ENCODE measurements at places on chromosomes 1 and 21.

GRCh38 chr1:112296908-112297307 lies 99.1 kb upstream of the CTTNBP2NL start:
- DNase-seq = no peak

DNA sequence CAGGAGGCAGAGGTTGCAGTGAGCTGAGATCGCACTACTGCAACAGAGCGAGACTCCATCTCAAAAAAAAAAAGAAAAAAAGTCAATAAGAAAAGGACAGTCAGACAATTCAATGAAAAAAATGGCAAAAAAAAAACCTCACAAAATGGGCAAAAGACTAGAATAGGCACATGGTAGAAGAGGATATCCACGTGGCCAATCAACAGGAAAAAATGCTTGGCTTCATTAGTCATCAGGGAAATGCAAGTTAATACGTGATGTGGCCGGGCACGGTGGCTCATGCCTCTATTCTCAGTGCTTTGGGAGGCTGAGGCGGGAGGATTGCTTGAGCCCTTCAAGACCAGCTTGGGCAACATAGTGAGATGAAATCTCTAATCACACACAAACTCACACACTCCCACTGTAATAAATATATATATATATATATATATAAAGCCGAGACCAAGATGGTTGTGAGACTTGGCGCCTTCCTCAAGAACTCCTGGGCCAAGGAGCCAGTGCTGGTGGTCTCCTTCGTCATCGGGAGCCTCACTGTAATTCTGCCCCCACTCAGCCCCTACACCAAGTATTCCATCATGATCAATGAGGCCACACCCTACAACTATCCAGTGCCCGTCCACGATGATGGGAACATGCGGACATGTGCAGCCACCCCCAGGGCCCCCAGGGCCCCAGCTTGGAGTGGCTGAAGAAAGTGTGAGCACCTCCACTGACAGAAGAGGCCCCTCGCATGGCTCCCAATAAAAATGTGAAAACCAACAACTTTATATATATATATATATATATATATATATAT lies 22.9 kb upstream of the LEFTY2 start:
- no peak for DNase-seq

GRCh38 chr1:44442791-44443190 lies 37.7 kb downstream of the RNF220 start:
- DNase-seq = no peak

DNA sequence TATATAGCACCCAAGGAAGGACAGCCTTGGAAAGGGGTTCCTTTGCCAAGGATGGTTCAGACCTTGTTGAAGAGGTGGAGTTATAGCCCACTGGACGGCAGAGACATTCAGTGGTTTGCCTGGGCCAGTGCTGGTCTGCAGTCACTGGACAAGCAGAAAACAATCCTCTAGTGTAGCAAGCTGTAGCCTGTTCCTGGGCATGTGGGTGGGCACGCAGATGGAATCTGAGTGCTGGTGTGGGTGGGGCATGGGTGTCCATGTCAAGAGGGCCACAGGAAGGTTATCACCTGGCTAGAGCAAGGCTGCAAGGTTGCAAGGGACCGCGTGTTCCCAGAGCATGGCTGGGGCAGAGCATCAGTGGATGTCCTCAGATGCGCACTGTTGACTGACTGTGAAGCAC lies 244.7 kb downstream of the PTPRU start:
- no peak for DNase-seq

DNA sequence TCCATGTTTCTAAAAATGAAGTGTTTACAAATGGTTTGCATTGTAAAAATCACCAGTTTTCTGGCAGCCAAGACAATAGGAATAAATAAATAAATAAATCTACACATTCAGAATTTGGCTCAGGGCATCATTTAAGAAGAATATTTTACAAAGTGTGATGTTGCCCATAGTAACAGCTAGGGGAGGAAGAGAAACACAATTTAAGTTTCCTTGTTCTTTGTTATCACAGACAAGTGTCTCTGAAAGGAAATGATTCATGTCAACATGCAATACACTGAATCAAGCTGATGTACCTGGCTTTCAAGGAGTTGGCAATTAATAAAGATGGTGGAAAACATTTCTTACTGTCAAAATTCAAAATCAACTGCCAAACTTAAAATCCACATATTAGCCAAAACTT lies 74.7 kb downstream of the LHX8 start:
- DNase-seq = no peak

- no peak for DNase-seq
These were observed 137.7 kb downstream of the RUNX1 start for GRCh38 chr21:34911360-34911759.

- no peak for DNase-seq
These were observed 34.3 kb downstream of the FAM78B start for GRCh38 chr1:166132496-166132895.

GRCh38 chr1:152747831-152748230 lies 10.0 kb upstream of the KPRP start:
- no peak for DNase-seq

GRCh38 chr1:60848583-60849188 lies 233.7 kb upstream of the NFIA start:
- no peak for DNase-seq

DNA sequence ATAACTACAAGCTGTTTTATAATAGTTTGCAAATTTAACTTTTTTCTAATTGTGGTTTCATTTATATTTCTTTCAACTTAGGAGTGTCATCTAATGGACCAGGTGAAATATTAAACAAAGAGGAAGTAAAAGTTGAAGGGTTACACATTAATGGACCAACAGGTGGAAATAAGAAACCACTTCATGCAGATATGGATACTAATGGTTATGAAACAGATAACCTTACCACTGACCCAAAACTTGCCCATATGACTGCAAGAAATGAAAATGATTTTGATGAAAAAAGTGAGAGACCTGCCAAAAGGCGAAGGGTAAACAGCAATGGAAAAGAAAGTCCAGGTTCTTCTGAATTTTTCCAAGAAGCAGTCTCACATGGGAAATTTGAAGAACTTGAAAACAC lies 59.7 kb downstream of the MIER1 start:
- no peak for DNase-seq

- no peak for DNase-seq
These were observed 8.8 kb upstream of the FAM20B start for GRCh38 chr1:179016706-179017382.

DNA sequence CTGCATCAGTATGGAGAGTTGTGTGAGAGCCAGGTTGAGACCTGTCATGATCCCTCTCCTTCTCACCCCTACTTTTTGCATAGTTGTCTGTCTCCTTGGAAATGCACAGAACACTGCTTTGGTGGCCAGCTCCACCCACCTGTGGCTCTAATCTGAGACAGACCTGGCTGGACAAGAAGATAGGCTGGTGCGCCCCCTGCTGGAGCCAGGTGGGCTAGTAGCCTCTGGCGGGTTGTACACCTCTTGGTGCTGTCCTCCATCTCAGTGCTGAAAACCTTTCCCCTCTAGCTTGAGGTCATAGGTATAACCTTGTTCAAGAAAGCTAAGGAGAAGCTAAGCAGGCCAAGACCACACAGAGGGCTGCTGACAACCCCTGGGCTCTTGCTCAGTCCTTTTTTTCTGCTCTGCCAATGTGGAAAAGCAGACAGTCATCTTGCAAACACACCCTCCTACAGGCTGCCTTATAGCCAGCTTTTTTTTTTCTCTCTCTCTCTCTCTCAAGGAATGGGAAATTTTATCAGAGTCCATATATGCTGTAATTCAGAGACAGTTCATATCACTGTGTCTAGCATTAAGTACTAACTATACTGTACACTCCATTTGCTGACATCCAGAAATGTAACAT lies 58.8 kb upstream of the SPATA6 start:
- DNase-seq = no peak

- no peak for DNase-seq
These were observed 54.0 kb downstream of the ZNF281 start for GRCh38 chr1:200355801-200356200.

- DNase-seq = no peak
These were observed 40.1 kb downstream of the DNM3 start for GRCh38 chr1:171881442-171881841.

DNA sequence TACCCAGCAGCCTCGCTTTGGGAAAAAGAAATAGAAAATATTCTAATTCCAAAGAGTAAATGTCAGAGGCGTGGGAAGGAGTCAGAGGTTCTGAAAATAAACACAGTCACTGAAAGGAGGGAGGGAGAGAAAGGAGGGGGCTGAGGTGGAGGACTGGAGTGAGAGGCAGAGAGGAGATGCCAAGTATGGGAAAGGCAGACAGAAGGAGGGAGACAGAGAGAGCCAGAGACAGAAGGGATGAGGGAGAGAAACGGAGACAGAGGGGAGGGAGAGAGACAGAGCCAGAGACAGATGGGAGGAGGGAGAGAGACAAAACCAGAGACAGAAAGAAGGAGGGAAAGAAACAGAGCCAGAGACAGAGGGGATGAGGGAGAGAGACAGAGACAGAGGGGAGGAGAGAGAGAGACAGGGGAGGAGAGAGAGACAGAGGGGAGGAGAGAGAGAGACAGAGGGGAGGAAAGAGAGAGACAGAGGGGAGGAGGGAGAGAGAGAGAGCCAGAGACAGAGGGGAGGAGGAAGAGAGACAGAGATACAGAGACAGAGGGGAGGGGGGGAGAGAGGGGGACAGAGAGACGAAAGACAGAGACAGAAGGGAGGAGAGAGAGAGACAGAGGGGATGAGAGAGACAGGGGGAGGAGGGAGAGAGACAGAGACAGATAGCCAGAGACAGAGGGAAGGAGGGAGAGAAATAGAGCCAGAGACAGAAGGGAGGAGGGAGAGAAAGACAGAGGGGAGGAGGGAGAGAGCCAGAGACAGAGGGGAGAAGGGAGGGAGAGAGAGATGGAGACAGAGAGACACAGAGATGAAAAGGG lies 525.5 kb downstream of the MATN1 start:
- no peak for DNase-seq

- DNase-seq = no peak
These were observed 155.9 kb downstream of the BARHL2 start for GRCh38 chr1:90561103-90561783.

DNA sequence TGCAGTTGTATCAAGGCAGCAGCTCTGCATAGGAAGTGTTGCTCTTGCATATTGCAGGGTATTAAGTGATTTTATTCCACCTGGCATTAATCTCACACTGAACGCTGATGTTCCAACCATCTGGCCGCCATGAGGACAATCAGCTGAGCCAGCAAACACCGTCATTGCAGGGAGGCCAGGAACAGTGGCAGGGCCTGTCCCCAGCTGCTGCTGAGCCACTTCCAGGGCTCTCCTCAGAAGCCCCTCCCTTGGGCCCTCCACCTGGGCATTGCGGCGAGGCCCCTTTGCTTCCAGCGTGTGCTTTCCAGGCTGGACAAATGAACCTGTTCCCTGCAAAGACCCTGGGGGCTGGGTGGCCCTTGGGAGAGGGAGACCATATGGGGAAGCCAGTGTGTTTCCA lies 171.6 kb upstream of the C1orf174 start:
- no peak for DNase-seq

DNA sequence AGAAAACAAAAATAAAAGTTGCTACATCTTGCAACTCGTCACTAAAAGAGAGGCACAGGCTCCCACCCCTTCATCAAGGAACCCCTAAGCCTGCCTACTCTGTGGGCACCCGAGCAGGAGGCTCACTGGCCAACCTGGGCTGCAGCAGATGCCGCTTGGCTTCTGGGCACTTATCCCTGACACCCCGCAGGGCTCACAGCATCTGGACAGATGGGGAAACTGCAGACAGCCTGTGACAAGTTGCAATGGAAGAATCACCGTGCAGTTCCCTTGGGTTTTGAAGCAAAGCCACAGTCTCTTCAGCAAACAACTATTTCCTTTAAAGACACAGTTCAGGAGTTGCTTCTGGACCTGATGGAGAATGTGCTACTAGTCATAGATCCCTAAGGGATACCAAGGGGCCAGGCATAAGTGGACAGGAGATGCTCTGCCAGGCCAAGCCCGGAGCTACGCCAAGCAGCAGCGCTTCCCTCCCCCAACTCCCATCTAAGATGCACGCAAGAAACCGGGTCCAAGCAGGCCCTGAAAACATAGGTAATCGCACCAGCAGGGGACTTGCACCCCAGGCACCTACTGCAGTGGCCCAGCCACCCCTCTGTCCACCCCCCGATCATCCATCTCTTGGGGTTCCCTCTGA lies 170.6 kb downstream of the NPHP4 start:
- DNase-seq = no peak

GRCh38 chr1:84991097-84991920 lies 5.6 kb downstream of the MCOLN2 start:
- DNase-seq = no peak

GRCh38 chr1:213295860-213296259 lies 244.8 kb downstream of the RPS6KC1 start:
- no peak for DNase-seq

GRCh38 chr1:109793486-109794318 lies 30.0 kb upstream of the EPS8L3 start:
- DNase-seq = no peak

- DNase-seq = no peak
These were observed 20.7 kb downstream of the LRRC8D start for GRCh38 chr1:89841507-89841906.

DNA sequence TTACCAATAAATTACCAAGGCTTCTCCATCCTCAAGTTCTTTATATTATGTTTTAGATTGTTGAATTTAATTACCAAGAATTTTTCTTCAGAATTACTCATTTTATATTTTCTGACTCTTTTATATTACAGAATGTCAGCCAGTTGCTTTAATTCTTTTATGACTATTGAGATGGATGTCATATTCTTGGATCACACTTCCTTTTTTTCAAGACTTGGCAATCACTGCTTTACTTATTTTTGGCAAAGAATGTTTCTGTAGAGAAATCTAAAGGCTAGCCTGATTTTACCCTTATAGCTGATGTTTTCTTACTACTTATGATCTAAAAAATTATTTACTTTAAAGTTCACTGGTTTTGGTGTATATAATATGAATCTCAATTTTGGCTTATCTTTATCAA lies 721.1 kb upstream of the TMPRSS15 start:
- no peak for DNase-seq

DNA sequence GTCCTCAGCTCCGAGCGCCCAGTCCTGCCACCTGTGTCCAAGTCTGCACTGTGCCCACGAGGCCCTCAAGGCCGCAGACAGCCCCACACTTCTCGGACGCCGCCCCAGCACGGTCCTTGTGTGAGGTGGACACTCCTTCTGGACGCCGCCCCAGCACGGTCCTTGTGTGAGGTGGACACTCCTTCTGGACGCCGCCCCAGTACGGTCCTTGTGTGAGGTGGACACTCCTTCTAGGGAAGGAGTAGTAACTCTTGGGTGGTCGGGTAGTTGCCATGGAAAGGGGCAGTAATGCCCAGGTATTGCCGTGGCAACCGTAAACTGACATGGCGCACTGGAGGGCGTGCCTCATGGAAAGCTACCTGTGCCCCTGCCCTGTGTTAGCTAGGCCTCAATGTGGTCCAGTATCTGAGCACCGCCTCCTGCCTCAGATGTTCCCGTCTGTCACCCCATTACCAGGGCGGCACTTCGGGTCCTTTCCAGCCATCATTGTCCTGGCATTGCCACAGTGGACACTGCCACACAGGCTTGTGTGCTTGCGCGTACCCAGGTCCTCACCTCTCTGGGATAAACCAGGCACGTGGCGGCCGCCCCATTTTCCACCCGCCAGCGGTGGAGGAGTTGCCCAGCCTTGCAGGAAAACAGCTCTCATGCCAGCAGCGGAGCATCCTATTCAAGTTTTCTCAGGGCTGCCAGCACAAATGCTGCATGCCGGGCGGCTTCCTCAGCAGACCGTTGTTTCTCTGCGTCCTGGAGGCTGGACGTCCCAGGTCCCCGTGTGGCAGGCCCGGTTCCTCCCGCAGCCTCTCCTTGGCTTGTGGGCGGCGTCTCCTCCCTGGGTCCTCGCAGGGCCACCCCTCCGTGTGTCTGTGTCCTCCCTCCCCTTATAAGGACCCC lies 40.8 kb upstream of the POFUT2 start:
- DNase-seq = no peak

- no peak for DNase-seq
These were observed 173.5 kb downstream of the PSMG1 start for GRCh38 chr21:39009587-39010225.

Measured in stimulated activated CD4-positive, alpha-beta T cell treated with anti-CD3 and anti-CD28 coated beads, Interleukin-12 subunit alpha, Interleukin-12 subunit beta, amount 100 ng/mL, for 24 hours (primary cell).